Left hindlimb (tissue), 1 donor: ENCODE measurements at places on chromosomes 12 and 14.

GRCh38 chr14:91366749-91367148 lies 50.9 kb downstream of the CCDC88C start:
- DNase-seq, result no peak

- no peak for DNase-seq
These were observed 100.4 kb downstream of the TMTC3 start for GRCh38 chr12:88242571-88242925.

DNA sequence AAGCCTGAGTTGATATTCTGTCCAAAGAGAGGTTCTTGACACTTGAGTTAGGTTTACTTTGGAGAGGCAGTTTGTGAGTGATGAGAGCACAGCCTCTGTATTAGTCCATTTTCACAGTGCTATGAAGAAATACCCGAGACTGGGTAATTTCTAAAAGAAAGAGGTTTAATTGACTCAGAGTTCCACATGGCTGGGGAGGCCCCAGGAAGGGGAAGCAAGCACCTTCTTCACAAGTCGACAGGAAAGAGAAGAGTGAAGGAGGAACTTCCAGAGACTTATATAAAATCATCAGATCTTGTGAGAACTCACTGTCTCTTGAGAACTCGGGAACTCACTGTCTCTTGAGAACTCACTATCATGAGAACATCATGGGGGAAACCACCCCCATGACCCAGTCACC lies 5.4 kb downstream of the ZC3H14 start:
- DNase-seq, result no peak

GRCh38 chr14:32256576-32256975 lies 53.5 kb upstream of the RNU6-8 start:
- DNase-seq, result no peak

GRCh38 chr14:95163132-95163531 lies 5.8 kb upstream of the DICER1 start:
- DNase-seq, result no peak

DNA sequence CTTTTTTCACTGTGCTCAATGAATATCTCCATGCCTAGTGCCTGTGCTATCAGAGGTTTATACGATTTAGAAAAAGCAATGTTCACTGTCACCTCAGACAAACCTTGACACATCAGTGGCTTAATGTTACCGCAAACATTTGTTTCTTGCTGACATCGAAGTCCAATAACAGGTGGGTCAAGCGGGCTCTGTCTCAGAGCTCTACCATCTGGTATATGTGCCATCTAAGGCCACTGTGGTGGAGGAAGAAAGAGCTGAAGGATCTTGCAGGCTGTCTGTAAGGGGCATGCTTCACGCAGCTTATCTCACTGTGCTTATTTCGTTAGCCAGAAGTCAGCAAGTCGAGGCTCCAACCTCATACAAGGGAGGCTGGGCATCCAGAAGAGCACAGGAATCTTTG lies 189.5 kb upstream of the NTF3 start:
- DNase-seq, result no peak
